ENCODE measurements at places on chromosomes 2 and 18. TPM values are rescaled to one million over a fixed set of nuclear protein-coding genes. Genes with fewer than 3 reads are reported as not detected.

GRCh38 chr2:10083692-10084211, 3.5 kb upstream of the CYS1 start:
- no peaks in the 10 kb centered on the region for H3K36me3 ChIP-seq
- no peak for DNase-seq
- no peaks in the 10 kb centered on the region for H3K4me1 ChIP-seq
- peaks cover 44% of the 10 kb centered on the region for H3K27me3 ChIP-seq
- H3K4me3 ChIP-seq = no peak overlapping the region
- no peak overlapping the region for H3K27ac ChIP-seq

DNA sequence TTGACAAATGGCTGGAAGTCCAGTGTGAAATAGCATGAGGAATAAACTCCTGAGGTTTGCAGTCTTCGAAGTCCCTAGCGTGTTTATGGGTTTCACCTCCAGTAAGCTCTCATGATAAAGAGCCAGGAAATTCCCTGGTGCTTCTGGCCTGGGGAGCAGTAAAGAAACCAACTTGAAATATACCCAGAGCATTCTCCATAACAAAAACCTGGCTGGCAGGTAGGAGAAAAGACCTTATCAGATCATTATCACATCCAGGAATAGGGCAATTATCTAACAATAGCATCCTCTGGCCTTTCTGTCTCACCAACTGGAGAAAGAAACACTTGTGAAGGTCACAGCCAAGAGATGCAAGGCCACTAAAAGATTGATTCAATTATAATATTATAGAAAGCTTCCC, 513.6 kb upstream of the LRRTM4 start:
- no peak for DNase-seq
- H3K4me3 ChIP-seq = no peak overlapping the region
- H3K4me1 ChIP-seq = no peaks in the 10 kb centered on the region
- no peaks in the 10 kb centered on the region for H3K36me3 ChIP-seq
- no peak overlapping the region for H3K27ac ChIP-seq
- no peaks in the 10 kb centered on the region for H3K27me3 ChIP-seq

GRCh38 chr2:37893327-37893726, 31.8 kb upstream of the RMDN2 start:
- no peaks in the 10 kb centered on the region for H3K36me3 ChIP-seq
- H3K27me3 ChIP-seq = no peaks in the 10 kb centered on the region
- no peak for DNase-seq
- H3K4me1 ChIP-seq = peaks cover 20% of the 10 kb centered on the region
- H3K27ac ChIP-seq = no peak overlapping the region

The GNLY gene
- 1.8 TPM for polyA plus RNA-seq

The ALLC gene
- 2.8 TPM for polyA plus RNA-seq

The SOX11 gene
- polyA plus RNA-seq = not detected
